ENCODE measurements at places on chromosomes 2 and 18.

DNA sequence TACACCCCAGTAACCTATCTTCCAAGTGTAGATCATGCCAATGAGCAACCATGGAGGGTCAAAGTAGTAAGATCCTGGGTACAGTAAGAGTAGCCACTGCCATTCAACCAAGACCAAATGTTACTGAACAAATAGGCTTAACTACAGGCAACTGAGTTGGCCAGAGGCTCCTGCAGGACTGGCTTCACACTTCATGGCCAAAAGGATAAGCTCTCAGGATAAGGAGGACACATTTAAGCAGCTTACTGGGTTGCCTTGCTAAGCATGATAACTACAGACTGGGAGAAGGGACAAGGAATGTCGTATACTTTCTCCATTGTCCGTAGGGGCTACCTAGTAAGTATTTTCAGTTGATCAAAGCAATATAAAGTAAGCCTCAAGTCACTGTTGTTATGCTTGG lies 174.7 kb downstream of the INO80D start:
- no peak for DNase-seq

DNA sequence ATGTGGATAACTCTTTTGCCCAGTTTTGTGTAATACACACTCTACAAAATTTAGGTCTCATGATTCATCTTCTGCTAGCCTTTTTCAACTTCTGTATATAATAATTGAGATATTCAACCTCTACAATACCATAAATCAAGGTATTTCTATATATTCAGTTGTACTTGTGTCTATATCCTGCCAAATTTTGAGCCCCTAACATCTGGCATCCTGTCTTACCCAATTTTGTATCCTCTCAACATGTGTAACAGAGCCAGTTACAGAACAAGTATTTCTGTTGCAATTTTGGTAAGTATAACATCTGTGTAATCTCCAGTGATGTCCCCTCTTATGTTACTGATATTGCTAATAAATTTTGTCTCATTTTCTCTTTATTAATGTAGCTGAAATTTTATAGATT lies 145.8 kb downstream of the TRIB2 start:
- DNase-seq: no peak

- no peak for DNase-seq
These were observed 104.0 kb downstream of the SMAD2 start for GRCh38 chr18:47826157-47827074.

- DNase-seq: no peak
These were observed 19.8 kb upstream of the PLEK start for GRCh38 chr2:68345129-68345875.

DNA sequence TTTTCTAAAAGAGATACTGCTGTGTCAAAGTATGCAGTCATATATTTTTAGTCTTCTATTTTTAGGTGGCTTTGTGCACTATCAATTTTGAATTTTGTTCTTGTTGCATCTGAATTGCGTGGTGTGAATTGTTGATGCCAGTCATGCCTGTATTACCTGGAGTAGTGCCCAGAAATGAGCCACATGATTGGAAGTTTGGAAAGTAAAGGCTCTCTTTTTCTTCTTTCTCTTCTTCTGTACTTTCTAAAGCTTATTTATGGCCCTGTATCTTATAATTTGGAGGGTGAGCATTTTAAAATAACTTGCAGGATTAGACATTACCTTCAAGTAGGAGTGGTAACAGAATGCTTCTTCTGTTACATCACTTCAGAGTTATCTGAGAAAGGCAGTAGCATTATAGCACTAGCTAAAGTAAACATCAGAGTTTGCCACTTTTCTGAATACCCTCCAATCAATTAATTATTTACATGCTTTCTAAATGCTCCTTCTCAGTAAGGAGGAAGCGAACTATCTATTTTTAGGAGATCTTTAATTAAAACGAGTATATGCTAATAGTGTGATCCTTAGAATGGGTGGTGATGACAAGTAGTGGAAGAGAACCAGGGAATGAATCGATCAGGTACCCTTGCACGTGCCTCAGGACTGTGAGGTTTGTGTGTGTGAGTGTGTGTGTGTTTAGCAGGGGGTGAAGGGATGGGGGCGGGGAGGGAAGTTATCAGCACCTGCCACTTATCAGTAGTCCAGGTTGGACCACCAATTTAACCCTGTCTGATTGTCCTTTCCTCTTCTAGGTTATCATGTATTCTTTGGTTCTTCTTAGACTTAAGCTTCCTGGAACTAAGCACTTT lies 112.5 kb downstream of the MAP3K20 start:
- no peak for DNase-seq

GRCh38 chr18:62189208-62189607 lies 2.2 kb downstream of the RELCH start:
- no peak for DNase-seq

DNA sequence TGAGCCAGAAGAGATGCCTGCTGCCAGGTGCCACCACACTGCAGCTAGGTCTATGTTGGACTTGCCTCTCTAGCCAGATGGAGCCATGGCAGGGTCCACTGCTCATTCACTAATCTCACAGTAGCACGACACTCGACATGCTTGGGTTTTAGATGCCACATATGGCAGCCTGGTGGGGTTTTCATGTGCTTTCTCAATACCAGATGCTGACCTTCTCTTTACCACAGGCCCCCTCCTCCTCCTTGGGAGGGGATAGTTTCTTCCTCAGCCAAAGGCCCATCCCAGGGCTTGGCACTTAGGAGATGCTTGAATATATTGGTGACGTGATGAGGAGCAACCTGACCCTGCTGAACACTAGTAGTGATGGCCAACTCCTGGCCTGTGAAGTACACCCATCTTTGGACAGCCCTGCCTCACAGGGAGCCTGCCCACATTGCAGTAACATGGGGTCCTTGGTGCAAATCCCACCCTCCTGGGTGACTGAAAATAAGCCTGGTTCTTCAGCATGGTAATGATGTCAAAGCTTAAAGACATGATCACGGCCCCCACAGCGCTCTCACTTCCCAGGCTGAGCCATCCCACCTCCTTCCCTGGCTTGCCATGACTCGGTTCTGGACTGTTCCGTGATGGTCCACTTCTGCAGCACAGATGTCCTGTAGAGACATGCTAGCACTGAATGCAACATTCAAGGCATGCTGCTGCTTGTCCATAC lies 227.5 kb downstream of the SH3RF3 start:
- DNase-seq: no peak

DNA sequence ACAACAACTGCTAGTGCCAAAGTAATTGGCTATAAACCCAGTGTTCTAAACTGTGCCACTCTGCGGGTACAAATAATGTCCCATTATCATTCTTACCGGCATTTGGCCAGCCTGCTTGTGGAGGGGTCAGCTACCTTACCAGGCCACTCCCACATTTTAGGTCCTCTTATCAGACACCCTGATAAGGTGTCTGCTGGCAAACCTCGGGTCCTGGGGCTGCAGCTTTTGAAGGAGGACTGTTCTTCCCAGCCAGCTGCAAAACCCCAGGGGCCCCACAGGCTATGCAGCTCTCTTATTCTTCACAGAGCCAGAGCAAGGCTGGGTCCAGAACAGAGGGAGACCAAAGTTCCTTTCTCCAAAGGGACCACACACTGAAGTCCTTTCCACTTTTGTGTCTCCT lies 258.0 kb upstream of the REV1 start:
- no peak for DNase-seq

- DNase-seq: no peak
These were observed 20.0 kb upstream of the MTCL1 start for GRCh38 chr18:8685141-8685913.

DNA sequence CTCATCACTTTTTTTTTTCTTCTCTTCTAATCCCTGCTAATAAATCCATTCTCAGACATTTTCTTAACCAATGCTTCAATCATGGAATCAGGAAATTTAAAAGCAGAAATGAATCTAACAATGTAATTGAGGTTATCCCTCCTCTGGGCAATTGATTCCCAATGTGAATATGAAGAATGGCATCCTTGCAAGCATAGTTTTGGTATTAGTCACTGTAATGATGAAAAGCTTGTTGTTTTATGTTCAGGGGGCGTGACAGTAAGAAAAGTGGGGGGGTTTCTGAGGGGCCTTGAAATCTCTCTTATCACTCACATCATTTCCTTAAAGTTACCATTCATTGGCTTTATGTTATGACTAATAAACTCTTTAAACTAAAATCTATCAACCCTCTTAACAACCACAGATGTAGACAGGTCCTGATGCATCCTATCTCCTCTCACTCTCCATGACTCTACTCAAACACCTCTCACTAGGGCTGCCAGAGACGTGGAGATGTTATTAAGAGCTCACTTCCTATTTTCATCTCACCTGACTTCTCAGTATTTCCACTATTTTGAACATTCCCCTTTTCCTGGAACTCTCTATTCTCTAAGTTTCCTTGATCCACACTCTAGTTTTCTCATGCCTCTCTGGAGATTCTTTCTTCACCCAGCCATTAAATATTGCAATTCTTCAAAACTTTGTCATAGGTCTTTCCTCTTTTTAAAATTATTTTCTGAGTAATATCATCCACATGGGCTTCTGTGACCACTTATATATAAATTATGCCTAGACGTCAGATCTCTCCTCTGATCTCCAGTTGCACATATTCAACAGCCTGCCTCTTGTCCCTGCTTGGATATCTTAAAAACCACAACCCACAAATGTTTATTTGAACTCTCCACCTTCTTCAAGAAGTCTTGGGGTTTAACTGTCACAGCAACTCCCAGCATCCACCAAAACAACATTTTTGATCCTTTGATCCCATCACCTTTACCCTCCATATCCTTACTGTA lies 332.9 kb downstream of the CDH2 start:
- DNase-seq: no peak

- no peak for DNase-seq
These were observed 45.8 kb downstream of the LIMS1 start for GRCh38 chr2:108580050-108580449.

- no peak for DNase-seq
These were observed 25.4 kb downstream of the FAM98A start for GRCh38 chr2:33573657-33574056.

DNA sequence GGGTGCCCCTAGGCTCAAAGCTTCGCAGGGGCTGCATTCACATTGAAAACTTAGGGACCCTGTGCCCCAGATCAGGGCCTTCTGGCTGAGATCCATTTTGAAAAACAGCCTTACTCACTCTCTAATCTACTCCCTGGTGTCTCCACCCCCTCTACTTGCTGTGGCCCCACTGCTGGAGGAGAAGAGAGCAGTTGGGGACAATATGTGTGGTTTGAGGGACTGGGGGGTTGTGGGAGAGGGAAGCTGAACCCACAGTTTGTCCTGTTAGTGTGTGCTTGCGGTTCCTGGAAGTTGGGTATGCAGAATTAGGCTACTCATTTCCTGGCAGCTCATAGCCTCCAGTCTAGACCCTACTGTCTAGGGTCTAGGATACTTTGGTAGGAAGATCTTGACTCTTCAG lies 211.4 kb downstream of the PRKCE start:
- no peak for DNase-seq

- DNase-seq: no peak
These were observed 1651.8 kb downstream of the DPP10 start for GRCh38 chr2:116094196-116094595.

- no peak for DNase-seq
These were observed 1129.9 kb upstream of the GYPC start for GRCh38 chr2:125526093-125526492.

GRCh38 chr2:1546023-1546591 lies 132.8 kb downstream of the TPO start:
- DNase-seq: no peak

- DNase-seq: no peak
These were observed 77.4 kb downstream of the SLC39A10 start for GRCh38 chr2:195734395-195734794.

DNA sequence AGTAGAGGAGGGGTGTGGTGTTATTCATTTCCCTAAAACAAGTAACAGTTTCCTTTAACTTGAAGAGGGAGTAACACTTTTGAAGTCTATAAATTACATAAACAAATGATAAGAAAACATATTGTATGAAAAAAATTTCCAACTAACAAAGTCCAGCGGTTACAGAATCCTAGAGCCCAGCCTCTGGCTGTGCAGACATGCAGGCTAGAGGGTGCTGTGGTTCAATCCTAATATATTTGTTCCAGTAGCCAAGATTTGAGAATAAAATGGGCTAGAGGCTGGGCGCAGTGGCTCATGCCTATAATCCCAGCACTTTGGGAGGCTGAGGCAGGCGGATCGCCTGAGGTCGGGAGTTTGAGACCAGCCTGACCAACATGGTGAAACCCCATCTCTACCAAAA lies 56.9 kb downstream of the WDR75 start:
- DNase-seq: no peak

DNA sequence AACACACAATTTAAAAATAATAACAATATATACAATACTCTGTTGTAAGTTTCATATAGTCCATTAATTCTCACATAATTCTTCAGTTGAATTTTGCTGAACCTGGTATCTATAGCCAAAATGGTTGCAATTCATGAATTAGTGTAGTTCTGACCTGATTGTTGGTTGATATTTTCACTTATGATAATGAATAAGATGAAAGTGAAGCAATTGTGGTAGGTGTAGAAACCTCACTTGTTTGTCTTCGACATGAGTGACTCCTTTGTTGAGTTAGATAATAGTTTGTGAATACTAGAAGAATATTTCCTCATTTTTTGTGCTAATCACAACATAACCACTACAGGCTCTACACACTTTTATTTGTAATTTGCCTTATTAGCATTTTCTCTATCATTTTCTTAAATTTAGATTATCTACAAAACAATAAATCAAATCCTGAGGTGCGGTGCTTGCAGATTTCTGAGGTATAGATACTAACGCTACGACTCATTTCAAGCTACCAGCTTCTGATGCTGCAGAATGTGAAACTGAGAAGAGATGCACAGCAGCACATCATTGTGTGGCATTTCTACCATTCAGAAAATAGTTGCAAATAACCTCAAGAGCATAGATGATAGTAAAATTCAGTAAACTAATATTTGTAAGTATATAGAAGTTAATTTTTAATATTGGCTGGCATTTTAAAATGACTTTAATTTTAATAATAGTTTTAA lies 117.9 kb downstream of the KCNH7 start:
- DNase-seq: no peak

GRCh38 chr2:44290261-44290660 lies 15.0 kb downstream of the SLC3A1 start:
- no peak for DNase-seq

GRCh38 chr18:36811955-36812354 lies 16.8 kb downstream of the TPGS2 start:
- no peak for DNase-seq

GRCh38 chr2:32752952-32753351 lies 125.1 kb downstream of the TTC27 start:
- no peak for DNase-seq

- no peak for DNase-seq
These were observed 54.7 kb upstream of the RNU4ATAC start for GRCh38 chr2:121475811-121476571.
